KG1 (cell line): ENCODE measurements at places on chromosomes 5 and 9.

DNA sequence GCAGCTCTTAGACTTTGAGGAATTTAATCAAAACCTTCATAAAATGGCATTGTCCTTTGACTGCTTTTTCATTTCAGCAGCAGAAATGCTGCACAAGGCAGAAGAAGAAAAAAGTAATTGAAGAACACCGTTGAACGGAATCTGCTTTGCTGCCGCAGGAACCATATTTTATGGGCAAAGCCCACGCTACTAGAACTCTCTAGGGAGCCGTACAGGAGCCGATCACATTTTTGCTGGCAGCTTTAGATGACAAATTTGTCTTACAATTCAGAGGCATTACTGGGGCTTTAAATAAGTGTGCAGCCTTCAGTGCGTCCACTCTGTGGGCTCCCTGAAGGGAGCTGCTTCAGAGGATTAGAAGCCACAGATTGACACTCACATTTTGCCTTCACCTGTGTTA, 5.4 kb downstream of the CFAP90 start:
- DNase-seq = no peak

DNA sequence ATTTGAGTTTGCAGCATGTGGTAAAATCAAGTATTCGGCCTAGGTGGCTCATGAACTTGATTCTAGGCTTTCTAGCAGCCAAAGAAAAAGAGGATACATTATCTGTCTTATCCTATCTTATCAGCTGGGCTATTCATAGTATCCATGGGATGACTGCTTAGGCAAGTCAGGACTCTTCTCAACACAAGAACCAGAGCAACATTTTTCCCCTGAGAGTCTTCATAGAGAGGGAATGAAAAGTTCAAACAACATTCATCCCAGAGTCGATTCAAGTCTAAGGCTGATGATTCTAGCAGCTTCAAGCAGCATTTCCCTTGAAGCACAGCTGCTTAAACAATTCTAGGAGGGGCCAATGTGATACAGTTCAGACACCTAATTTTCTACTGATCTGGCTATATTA, 3.0 kb downstream of the S100Z start:
- DNase-seq = no peak

GRCh38 chr5:126490167-126490940, 67.1 kb downstream of the GRAMD2B start:
- DNase-seq = no peak

DNA sequence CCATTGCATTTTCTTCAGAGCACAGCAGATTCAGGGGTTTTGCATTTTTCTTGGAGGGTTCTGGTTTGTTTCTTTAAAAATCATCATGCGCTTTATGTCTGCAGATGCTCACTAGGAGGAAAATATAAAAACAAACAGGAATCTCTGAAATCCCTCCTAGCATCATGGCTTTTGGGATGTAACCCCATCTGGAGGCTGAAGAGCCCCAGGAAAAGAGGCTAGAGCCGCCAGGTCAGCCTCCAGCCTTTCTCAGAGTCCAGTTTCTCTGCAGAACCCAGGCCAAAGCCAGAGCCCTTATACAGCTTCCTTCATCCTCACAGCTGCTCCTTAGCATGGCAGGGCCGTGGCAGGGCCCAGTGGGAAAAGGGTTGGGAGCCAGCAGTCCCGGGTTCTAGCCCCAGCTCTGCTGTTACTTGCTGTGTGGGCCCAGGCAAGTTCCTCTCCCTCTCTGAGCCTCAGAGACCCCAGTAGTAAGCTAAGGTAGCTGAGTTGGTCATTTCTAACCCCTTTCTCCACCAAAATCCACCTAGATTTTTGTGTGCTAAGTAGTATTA, 62.1 kb downstream of the PAX5 start:
- DNase-seq = no peak

DNA sequence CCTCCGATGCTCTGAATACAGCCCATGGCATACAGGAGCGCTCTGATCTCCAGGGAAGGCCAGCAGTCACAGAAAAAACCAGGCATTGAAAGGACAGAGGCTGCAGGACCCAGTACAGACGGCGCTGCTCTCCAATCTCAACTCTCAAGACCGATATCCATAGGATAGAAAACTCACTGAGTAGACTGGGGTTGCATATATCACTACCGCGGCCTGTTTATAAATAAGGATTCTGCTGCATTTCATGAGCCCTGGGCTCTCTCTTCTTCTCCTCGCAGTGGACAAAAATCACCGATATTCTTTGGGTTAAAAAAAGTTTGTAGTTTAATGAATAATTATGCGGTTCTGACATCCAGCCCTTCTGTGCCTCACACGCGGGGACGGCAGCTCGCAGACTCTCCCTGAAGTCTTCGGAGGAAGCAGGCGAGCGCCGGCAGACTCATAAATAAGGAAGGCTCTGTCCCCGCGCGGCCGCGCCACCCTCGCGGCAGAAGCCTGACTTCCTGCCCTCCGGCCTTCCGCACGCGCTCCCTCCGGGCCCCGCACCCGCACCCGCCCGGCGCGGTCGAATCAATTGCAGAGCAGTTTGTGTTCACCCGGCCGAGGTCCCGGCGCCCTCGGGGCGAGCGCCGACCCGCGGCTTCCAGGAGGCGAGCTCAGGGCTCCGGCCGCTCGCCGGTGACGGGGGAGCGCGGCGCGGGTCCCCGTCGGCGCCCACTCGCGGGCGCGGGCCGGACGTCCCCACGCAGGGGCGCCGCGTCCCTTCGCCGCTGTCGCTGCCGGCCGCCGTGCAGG, at the start of gene FAM78A:
FAM78A (minus strand) TSS at position 417 of the 795 bp plus-strand sequence; CDS start at position 86, 331 bp downstream.
- peak; percentile 54 for DNase-seq

GRCh38 chr5:1068204-1068894, 43.5 kb downstream of the SLC12A7 start:
- DNase-seq = no peak
